A549 treated with Hydrocortisone at 1 μM for 4 hours (cell line): ENCODE measurements at places on chromosomes 7 and 10. TPM values are rescaled to one million over a fixed set of nuclear protein-coding genes. Genes with fewer than 3 reads are reported as not detected.

Gene WIPF3
- total RNA-seq, result 0.43 to 0.59 TPM (median 0.51 TPM) in 5 replicates

Gene ACTL6B
- total RNA-seq, result not detected in 5 replicates

Gene GUSB
- 26.8 to 34.2 TPM (median 32.1 TPM) in 5 replicates for total RNA-seq

Gene SFTPD
- 0.23 to 0.33 TPM (median 0.24 TPM) in 5 replicates for total RNA-seq

Gene GDF10
- total RNA-seq, result 0.03 to 0.10 TPM (median 0.07 TPM) in 5 replicates

Gene SEMA3C
- total RNA-seq, result 45.2 to 85.7 TPM (median 75.5 TPM) in 5 replicates

Gene MAD1L1
- total RNA-seq, result 18.2 to 26.7 TPM (median 24.5 TPM) in 5 replicates

Gene ARHGEF35
- 0.37 to 0.68 TPM (median 0.39 TPM) in 5 replicates for total RNA-seq

Gene STAG3
- 0.07 to 0.52 TPM (median 0.15 TPM) in 5 replicates for total RNA-seq

Gene CACNA2D1
- total RNA-seq, result 5.5 to 11.3 TPM (median 8.4 TPM) in 5 replicates

Gene CDH23
- total RNA-seq, result 1.9 to 3.1 TPM (median 2.2 TPM) in 5 replicates

Gene KCP
- 0.15 to 0.25 TPM (median 0.17 TPM) in 4 of 5 replicates, not detected in the other for total RNA-seq

Gene ITGA8
- total RNA-seq, result not detected in 5 replicates

Gene VGF
- 12.5 to 28.3 TPM (median 19.4 TPM) in 5 replicates for total RNA-seq

Gene UCN3
- not detected in 5 replicates for total RNA-seq

Gene PLAU
- total RNA-seq, result 95.7 to 133 TPM (median 109 TPM) in 5 replicates

Gene LRIT1
- not detected in 5 replicates for total RNA-seq

Gene CHAT
- not detected in 5 replicates for total RNA-seq

Gene ANKRD7
- 0.09 to 0.32 TPM (median 0.25 TPM) in 4 of 5 replicates, not detected in the other for total RNA-seq

Gene PDSS1
- total RNA-seq, result 13.5 to 16.8 TPM (median 15.7 TPM) in 5 replicates

Gene SPDYE5
- not detected in 5 replicates for total RNA-seq

Gene LAMB4
- 0.10 to 0.47 TPM (median 0.15 TPM) in 5 replicates for total RNA-seq

Gene ACBD7
- total RNA-seq, result 0.97 to 1.4 TPM (median 1.1 TPM) in 5 replicates

Gene TMEM273
- not detected in 5 replicates for total RNA-seq

Gene OR13A1
- 0.05 TPM in 1 of 5 replicates, not detected in the others for total RNA-seq

Gene NPFFR1
- total RNA-seq, result not detected in 5 replicates

Gene ST8SIA6
- total RNA-seq, result 0.06 to 0.12 TPM (median 0.06 TPM) in 4 of 5 replicates, not detected in the other

Gene ITPRID1
- not detected in 5 replicates for total RNA-seq

Gene TUBAL3
- total RNA-seq, result 0.17 to 0.23 TPM (median 0.22 TPM) in 5 replicates

Gene ASZ1
- total RNA-seq, result not detected in 5 replicates

Gene GRID2IP
- total RNA-seq, result 0.02 TPM in 1 of 5 replicates, not detected in the others

Gene TMEM229A
- total RNA-seq, result not detected in 5 replicates

Gene UPK3BL2
- total RNA-seq, result 1.3 to 3.2 TPM (median 2.4 TPM) in 5 replicates

Gene PKD2L1
- total RNA-seq, result 0.05 to 0.31 TPM (median 0.16 TPM) in 5 replicates

Gene AGR3
- total RNA-seq, result not detected in 5 replicates

Gene TRIP6
- total RNA-seq, result 43.8 to 55.0 TPM (median 51.5 TPM) in 5 replicates

Gene FOXP2
- not detected in 5 replicates for total RNA-seq

Gene TACC2
- 71.8 to 83.6 TPM (median 79.2 TPM) in 5 replicates for total RNA-seq

Gene SEMA3A
- total RNA-seq, result 3.9 to 6.8 TPM (median 4.5 TPM) in 5 replicates

Gene NDUFB8
- 273 to 296 TPM (median 282 TPM) in 5 replicates for total RNA-seq

Gene NXPH1
- not detected in 5 replicates for total RNA-seq

Gene C1GALT1
- 26.3 to 33.2 TPM (median 27.8 TPM) in 5 replicates for total RNA-seq

Gene C10orf143
- total RNA-seq, result 0.39 to 0.76 TPM (median 0.61 TPM) in 5 replicates

Gene SPDYE1
- not detected in 5 replicates for total RNA-seq

Gene CLEC5A
- total RNA-seq, result not detected in 5 replicates

Gene CYP26C1
- total RNA-seq, result not detected in 5 replicates

Gene CUBN
- 0.06 to 0.10 TPM (median 0.08 TPM) in 5 replicates for total RNA-seq

Gene ATRNL1
- 0.10 to 0.23 TPM (median 0.17 TPM) in 5 replicates for total RNA-seq

Gene ECHDC3
- 8.9 to 10.9 TPM (median 10.2 TPM) in 5 replicates for total RNA-seq

Gene COMMD3
- 37.1 to 50.5 TPM (median 48.5 TPM) in 5 replicates for total RNA-seq

Gene ZNF853
- total RNA-seq, result 1.7 to 2.7 TPM (median 2.4 TPM) in 5 replicates

Gene C7orf57
- 0.12 to 0.31 TPM (median 0.26 TPM) in 5 replicates for total RNA-seq

Gene KLF14
- total RNA-seq, result 0.03 to 0.07 TPM (median 0.05 TPM) in 4 of 5 replicates, not detected in the other

Gene RBM20
- 2.6 to 4.3 TPM (median 3.1 TPM) in 5 replicates for total RNA-seq

Gene EPO
- total RNA-seq, result not detected in 5 replicates
